NCI-H748 treated with DMSO at 0.1 percent for 48 hours (cell line): ENCODE measurements at places on chromosomes 12 and 14.

DNA sequence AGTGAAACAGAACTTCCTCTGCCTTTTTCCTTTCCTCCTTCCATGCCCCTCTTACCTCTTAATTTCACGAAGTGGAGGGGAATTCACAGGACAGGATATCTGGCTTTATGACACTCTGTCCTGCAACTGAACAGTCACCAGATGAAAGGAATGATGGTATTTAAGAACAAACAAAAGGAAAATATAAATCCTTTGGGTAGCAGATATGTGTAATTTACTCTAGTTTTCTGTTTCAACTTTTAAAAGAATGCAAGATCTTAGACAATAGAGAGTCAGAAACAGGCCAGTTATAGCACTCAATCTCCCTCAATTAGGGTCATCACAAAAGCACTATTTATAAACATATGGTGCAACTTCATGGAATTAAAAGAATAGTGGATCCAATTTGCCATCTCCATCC lies 25.0 kb upstream of the HMGA2 start:
- DNase-seq = no peak

DNA sequence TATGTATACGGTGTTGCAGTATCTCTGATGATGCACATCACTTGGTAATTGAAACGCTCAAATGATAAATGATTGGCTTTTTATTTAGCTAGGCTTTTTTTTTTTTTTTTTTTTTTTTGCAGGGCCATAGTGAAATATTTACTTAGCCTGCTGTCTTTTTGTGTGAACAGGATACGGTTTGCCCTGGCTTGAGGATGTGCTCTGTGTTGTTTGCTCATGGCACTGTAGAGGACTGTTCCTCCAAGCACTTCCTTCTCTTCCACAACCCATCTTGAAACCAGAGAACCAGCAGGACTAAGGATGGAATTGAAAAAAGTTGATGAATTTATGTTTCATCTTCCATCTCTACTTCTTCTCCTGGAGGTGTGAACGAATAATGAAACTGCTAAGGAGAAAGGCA lies 15.5 kb upstream of the SSPN start:
- peak; percentile 10 for DNase-seq

DNA sequence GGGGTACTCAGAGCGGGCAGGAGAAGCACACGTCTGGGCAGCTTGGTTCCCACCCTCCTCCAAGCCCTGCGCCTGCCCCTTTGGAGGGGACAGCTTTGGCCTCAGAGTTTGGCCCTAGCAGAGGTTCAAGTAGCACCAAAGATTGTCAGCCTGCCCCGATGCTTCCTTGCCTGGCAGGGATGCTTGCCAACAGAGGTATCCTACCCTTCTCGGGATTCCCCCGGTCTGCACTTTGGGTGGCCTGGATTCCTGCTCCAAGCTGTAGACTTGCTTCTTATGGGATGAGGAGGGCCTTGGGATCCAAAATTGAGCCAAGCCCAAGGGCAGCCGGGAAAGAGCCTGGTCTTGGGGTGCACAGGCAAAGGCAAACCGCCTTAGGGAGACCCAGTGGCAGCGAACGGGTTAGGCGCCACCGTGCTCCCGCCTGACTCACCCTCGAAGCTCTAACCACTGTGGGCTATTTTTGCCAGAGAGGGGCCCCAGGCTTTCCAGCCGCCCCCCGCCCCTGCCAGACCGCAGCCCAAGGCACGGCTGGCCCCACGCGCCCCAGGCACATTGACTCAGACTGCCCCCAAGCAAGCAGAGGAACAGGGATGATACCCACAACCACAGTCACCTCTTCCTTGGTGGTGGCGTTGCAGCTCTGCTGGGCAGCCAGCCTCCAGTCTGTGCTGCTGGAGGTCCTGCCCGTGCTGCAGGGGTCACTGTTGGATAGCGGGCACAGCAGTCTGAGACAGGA lies 847 bp upstream of the WNT10B start:
- DNase-seq = no peak

DNA sequence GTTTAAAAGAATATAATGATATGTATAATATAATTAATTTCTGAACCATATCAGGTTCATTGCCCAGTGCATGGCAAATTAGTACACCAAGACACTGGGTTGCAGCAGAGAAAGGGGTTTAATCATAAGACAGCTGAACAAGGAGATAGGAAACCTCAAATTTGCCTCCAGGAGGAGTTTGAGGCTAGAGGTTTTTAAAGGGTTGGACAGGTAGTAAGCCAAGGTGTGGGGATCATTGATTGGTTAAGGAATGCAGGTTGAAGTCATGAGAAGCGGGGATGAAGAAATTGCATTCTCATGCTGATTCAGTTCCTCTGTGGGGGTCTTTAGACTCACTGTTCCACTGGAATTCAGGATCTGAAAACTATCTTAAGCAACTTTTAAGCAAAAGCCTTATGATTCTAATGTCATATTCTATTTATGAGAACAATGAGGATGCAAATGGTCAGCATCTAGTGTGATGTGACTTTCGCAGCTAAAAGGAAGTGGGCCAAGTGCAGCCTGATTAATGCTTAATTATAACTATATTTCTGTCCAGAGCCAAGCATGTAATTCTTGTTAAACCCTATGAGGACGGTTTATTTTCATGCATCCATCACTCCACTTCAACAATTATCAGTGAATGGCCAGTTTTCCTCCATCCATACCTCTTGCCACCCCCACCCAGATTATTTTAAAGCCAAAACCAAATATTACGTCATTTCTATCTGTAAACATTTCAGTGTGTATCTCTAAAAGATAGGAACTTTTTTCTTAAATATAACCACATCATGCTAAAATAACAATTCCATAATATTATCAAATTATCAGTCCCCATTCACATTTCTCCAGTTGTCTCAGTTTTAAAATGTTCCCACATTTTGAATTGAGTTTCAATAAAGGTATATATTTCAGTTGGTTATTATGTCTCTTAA lies 14.9 kb downstream of the RNF212B start:
- no peak for DNase-seq

GRCh38 chr14:53042480-53042879 lies 91.6 kb upstream of the FERMT2 start:
- DNase-seq = no peak

DNA sequence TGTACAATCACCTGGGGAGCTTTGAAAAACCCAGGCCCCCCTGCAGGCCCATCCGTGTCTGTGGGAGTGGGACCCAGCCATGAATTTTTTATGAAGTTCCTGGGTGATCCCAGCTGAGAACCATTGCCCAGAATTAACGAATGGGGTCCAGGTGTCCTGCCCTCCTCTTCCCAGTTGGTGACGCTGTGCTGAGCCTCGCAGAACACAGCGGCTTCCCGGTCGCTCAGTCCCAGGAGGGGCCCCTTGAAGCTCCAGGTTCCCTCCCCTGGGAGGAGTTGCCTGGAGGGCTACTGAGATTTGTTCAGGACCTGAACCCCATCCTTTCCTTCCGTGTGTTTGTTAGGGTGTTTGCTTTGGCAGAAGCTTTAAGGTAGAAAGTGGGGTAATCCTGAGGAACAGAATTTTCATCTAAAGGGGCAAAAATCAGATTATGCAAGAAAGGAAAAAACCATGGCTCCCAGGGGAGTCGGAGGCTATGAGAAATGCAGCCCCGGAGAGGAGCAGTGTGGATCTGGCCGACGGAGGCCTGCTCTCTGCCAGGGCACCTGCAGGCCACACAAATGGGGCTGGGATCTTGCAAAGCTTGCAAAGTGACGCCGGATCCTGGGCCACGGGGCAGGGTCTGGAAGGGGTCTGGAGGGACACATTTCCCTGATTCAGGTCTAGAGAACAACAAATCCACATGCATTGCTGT lies 164.7 kb upstream of the PRMT8 start:
- DNase-seq = no peak
